ENCODE measurements at places on chromosomes 12 and 14.

DNA sequence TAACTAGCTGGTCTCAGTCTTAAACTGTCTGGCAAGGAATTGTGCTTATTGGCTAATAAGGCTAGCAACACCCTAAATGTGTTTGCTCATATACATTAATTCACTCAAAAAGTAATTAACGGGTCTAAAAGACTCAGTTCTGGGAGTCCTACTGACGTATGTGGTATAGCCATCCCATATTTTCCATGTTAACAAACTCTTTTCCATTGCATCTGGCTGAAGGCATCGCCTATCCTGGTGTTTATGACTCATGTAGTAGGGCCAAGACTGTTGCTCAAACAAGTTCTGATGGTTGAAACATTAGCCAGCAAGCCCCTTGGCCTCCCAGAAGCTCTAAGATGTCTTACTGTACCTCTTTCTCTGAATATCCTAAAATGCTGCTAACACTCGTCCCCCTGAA lies 98.5 kb downstream of the PHLDA1 start:
- peak; percentile 63 for DNase-seq

- no peak for DNase-seq
Observed at GRCh38 chr14:21078287-21078686, 8.2 kb downstream of the ARHGEF40 start.

GRCh38 chr14:81396113-81396512 lies 4.0 kb downstream of the STON2 start:
- no peak for DNase-seq

DNA sequence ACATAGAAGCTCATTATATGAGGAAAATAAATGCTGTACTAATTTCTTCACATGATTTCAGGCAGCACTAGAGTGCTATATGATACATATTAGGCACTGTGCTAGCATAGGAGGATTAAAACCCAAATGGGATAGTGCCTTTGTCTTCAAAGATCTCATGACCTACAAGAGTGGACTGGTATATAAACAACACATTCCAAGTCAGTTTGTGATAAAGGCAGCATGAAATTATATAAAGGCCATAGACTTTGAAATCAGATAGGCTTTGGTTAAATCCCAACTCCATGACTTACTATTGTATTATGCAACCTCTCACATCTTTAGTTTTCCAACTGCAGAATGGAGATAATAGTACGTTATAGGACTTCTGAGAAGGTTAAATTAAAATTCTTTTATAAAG lies 179.7 kb downstream of the RAD51B start:
- no peak for DNase-seq

GRCh38 chr12:52913431-52913821 lies 8.6 kb upstream of the KRT8 start:
- DNase-seq, result no peak

DNA sequence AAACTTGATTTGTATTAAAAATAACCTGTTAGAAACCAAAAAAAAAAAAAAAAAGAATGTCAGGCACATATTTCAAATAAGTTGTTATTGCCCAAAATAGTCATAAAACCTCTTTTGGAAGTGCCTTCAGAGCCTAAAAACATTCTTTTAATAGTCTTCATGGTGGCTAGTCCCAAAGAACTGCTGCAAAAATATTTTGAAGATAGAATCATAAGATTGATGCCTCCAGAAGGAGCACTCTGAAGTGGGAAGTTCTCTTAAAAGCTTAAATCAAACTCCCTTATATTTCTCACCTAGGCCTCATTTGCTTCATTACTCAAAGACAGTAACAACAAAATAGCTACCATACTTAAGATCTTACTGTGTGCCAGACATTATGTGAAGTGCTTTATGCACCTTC lies 27.2 kb upstream of the NT5DC3 start:
- DNase-seq, result peak; percentile 31

GRCh38 chr12:114661245-114661644 lies 22.7 kb downstream of the TBX3 start:
- no peak for DNase-seq

- no peak for DNase-seq
Observed at GRCh38 chr14:94290197-94290596, 2.9 kb downstream of the SERPINA10 start.

DNA sequence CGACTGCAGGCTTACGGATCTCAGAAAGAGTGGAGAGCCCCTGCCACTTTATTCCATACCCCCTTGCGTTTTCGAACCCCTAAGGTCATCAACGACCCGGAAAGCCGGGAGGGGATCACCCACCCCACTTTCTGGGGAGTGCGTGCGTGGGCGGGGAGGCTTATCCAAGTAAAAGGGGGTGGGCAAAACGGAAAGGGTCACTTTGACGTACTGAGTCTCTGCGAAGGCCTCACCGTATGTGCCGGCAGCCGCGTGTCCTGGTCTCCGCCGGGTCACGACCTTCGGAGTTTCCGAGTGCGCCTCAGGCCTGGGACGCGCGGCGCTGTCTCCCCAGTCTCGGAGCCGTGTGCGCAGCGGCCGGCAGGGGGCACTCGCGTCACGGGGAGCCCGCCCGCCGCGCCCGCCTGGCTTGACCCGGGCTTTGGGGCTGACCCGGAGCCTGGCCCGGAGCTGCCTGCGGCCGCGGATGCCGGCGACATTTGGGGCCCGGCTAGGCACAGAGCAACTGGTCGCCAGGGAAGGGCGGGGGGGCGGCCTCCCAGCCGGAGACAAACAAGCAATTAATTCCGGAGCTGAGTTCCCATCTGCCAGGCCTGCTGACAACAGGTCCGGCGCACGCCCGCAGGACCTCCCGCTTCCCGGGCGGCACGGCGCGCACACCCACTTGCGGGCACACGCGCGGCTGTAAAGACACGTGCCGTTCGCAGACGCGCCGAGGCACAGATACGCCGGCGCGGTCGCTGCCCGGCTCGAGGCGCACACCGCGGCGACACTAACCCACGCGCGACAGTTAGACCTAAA lies 890 bp upstream of the KIF26A start:
- no peak for DNase-seq

DNA sequence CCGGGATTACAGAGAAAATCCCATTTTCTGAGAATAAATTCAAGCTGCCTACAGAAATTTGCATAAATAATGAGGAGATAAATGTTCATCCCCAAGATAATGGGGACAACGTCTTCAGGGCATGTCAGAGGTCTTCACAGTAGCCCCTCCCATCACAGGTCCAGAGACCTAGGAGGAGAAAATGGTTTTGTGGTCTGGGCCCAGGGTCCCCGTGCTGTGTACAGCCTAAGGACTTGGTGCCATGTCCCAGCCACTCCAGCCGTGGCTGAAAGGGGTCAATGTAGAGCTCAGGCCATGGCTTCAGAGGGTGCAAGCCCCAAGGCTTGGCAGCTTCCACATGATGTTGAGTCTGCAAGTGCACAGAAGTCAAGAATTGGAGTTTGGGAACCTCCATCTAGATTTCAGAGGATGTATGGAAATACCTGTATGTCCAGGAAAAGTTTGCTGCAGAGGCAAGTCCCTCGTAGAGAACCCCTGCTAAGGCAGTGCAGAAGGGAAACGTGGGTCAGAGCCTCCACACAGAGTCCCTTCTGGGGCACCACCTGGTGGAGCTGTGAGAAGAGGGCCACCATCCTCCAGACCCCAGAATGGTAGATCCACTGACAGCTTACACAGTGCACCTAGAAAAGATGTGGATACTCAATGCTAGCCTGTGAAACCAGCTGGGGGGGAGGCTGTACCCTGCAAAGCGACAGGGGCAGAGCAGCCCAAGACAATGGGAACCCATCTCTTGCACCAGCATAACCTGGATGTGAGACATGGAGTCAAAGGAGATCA lies 176.3 kb downstream of the RASSF9 start:
- no peak for DNase-seq

DNA sequence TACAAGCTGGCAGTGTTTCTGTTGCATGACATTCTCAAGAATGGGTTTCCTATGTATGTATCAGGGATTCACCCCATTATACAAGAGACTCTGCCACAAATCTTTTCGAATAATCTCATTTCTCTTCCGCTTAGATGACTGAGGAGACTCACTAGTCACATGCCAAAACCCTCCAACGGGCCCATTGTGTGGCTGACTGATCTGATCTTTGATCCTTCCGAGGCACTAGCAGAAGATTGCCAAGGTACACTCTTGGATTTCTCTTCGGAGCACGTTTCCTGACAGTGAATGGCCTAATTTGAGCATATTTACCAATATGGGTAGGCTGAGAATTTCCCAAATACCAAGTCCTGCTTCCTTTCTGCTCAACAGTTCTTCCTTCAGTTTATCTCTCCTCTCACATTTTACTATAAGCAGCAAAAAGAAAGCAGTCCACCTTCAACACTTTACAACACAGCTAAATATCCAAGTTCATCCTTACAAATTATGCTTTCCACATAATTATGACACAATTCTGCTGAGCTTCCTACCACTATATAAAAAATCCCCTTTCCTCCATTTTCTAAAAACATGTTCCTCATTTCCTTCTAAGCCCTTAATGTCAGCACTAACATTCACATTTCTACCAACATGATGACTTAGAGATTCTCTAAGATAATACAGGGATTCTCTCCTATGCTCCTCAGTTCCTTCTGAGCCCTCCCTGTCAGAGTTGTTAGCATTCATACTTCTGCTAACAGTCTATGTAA lies 11.0 kb downstream of the PRPH start:
- DNase-seq, result no peak

DNA sequence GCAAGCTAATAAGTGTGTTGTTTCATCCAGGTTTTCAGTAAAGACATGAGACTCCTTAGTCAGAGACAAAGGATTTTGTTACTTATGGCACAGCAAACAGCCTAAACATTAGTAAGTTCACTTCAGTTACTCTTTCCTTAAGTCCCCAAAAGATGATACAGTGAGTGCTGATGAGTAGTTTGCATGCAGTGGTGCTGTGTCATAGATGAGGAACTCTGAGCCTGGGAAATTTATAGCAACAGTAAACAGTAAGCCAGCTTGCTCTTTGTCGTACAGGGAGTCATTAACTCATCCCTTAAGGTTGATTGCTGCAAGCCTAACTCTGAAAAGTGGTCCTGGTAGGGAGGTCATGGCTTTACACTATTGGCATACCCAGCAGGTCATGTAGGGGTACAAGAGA lies 208.6 kb upstream of the OR4E1 start:
- no peak for DNase-seq

DNA sequence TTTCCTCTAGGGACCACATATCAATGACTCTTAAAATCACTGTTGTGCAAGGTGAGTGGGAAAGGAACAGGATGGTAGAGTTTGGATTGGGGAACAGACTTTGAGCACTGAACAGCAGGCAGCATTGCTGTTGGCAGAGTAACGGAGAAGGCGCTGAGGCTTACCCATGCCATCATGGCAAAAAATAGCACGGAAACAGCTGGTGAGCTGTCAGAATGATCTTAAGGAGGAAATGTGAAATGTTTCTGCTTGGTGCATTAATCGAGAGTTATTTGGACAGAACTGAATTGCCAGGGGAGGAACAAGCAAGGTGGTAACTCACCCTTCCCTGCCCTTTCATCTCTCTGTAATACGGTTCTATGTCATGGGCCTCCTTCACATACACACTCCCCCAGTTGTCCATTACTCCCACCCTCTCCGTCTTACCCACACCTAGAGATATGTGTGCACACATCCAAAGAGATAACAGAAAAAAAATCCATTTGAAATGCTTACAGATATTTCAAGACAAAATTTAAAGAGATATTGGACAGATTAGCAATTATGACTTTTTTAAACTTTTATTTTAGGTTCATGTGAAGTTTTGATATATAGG lies 572.5 kb downstream of the DIO2 start:
- no peak for DNase-seq

- no peak for DNase-seq
Observed at GRCh38 chr12:124576061-124576650, 8.7 kb upstream of the NCOR2 start.

DNA sequence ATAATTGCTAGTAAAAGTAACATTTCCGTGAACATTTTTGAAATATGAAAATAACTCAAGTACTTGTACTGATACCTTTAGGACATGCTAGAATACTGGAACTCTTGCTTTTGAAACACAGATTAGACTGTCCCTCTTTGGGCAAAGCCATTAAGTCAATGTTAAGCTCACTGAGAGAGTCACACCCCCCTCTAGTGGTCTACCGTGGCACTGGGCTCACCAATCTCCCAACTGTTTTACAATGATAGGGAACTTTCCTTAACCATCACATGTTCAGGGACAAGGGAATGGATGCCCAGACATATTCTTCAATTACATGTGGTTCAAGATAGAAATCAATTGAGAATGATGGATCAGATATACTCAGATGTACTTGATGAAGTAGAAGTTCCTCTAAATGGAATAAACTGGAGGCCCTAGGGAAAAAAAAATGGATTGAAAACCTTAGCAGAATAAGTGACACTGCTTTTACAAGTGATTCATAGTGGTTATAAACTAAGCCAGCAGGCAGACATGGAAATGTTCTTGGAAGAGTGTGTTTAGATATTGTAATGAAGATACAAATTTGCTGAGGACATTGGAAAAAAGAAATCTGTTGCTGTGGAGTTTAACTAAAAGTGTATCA lies 17.8 kb downstream of the NANOG start:
- DNase-seq, result peak; percentile 44

DNA sequence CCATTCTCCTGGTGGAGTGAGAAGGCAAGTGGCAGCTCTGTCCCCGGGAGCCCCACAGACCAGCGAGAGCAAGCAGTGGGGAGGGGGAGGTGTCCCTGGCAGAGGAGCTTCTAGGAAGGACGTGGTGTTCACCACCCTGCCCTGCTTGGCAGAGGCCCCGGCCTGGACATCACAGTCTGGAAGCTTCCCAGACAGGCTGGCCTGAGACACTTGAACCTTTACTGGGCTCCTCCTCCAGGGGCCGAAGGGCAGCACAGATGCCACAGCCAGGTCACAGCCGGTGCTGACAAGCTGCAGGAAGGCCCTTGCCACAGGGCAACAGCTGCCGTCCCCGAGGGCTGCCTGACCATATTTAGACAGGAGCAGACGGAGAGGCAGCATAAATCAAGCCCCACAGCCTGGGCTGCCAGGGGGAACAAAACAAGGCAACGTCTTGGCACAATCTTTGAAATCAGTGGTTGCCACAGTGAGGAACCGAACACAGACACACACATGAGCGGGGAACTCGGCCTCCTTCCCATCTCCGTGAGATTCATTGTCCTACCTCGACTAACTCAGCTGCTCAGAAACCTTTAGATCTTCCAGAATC lies 28.5 kb downstream of the PRIMA1 start:
- DNase-seq, result no peak

GRCh38 chr12:34390846-34391700 lies 368.8 kb downstream of the ALG10 start:
- DNase-seq, result no peak

- DNase-seq, result no peak
Observed at GRCh38 chr12:124868252-124869058, 4.8 kb upstream of the SCARB1 start.
